ENCODE measurements at places on chromosomes 6 and 20.
A peak's percentile ranks its signal among the peaks of the same experiment; 100 is the strongest.

GRCh38 chr6:138563650-138564049 is 64.4 kb upstream of the NHSL1 start:
- DNase-seq = no peak

- no peak for DNase-seq
These were observed 41.8 kb upstream of the GABRR1 start for GRCh38 chr6:89258912-89259311.

GRCh38 chr20:41436679-41437078 is 70.1 kb upstream of the EMILIN3 start:
- peak; percentile 82 for DNase-seq

DNA sequence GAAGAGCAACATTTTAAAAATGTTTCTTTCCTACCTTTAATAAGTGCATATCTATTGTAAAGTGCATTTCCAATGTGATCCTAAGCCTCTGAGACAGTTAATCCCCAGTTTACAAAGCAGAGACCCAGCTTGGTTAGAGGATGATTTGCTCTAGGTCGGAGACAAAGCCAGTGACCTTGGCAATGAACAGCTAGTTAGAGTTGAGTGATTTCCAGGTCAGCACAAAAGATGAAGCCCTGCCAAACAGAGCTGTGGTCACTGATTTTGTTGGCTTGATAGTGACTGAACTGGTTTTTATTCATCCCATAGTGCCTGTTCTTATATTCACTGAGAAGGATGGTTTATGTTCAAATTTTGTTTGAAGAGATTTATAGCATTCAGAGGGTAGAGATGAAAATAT is 56.6 kb upstream of the CD83 start:
- DNase-seq = no peak

DNA sequence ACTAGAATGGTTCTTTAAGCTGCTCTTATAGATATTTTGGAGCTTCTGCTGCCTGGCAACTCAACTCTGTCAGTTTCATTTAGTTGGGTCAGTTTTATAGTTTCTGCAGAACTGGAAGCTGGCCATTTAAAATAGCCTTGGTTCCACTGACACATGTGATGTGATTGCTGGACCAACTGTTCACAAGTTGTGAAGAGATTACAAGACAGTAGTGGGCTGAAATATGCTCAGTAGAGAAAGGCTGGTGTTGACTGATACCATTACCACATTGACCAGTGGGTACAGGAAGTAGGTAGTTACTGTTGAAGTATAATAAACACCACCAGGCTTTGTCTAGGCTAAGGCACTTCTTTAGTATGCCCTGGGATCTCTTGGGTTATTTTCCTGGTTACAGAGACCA is 39.0 kb downstream of the BCKDHB start:
- no peak for DNase-seq

DNA sequence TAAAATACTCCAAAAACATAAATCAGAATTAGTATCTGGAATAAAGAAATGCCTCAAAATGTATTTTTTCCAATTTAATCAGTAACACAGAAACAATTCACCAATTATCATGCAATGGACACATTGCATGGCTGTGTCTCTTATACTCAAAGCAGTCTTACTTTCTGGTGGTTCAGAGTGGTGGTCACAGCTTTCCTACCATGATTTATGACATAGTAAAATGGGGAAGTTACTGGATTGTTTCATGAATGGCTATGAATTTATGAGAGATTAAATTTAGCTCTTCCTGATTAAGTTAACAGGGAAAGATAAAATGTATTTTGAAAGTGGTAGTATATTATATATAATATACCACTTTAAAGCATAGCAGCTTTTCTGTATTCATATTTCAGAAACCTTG is 331.5 kb upstream of the MAP3K7 start:
- DNase-seq = no peak

DNA sequence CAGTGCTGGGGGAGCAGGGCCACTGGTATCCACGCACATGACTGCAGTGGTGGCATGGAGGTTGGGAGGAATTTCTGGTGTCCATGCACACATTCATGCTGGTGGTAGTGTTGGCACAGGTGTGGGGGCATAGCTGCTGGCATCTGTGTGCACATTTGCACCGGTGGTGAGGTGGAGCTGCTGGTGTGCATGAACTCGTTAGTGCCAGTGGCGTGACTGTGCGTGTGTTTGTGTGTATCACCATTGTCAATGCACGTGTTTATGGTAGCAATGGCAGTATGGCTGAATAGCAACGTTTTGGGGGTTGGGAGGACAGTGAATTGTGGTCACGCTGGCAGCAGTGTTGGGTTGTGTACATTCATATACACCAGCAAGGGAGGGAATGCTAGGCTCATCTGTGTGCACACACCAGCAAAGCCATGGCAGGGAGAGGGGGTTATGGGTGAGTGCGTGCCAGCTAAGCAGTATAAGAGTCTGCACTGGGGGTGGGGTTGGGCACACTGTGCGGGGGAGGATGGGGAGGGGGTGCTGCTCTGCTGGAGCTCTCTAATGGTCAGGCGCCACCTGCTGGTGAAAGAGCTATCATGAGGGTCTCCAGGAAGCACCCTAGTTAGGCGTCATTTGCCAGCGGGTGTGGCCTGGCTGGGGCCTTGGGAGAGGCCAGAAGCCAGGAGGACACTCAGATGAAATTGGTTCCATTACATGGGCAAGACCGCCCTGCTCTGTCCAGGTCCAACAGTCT is 626.1 kb upstream of the ID4 start:
- DNase-seq = no peak

DNA sequence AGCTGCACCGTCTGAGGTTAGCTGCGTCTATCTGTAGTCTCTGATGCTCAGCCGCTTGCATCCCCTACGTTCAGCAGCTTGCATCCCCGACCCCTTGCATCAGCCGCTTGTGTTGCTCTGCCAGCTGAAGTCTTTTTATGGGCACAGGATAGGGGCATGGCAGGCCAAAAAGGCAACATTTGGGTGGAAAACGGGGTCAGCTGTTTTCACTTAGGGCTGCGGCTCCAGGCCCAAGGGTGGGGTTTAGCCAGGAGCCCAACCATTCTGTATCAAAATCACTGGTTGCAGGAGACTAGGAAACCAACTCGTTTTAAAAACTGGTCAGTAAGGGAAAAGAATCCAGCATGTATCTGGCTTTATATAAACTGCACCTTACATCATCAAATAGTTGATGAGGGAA is 49.9 kb downstream of the FAM50B start:
- no peak for DNase-seq

GRCh38 chr6:92822222-92822621 is 597.1 kb downstream of the EPHA7 start:
- DNase-seq = no peak

DNA sequence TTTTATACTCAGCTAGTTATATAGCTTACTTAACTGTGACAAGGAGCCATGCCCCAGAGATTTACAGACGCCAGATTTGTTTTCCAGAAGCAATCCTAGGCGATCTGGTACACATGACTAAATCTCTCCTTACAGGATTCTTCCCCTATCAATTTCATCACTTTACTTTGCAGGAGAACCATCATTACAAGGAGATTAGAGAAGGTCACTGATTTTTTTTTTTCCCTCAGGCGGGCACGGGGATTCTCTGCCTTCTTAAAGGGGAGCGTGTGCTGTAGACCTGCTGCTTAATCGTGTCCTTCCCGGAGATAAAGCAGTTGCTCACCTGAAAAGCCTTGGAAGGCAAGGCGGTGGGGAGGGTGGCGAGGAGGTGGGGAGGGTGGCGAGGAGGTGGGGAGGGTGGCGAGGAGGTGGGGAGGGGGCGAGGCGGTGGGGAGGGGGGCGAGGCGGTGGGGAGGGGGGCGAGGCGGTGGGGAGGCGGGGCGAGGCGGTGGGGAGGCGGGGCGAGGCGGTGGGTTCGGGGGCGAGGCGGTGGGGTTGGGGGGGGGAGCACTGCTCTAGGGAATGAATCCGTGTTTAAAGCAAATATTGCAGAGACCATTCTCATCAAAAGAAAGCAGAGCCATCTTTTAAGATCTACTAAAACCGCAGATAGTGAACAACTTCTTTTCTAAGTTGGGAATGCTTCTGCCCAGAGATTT is 14.3 kb upstream of the MRAP2 start:
- no peak for DNase-seq

DNA sequence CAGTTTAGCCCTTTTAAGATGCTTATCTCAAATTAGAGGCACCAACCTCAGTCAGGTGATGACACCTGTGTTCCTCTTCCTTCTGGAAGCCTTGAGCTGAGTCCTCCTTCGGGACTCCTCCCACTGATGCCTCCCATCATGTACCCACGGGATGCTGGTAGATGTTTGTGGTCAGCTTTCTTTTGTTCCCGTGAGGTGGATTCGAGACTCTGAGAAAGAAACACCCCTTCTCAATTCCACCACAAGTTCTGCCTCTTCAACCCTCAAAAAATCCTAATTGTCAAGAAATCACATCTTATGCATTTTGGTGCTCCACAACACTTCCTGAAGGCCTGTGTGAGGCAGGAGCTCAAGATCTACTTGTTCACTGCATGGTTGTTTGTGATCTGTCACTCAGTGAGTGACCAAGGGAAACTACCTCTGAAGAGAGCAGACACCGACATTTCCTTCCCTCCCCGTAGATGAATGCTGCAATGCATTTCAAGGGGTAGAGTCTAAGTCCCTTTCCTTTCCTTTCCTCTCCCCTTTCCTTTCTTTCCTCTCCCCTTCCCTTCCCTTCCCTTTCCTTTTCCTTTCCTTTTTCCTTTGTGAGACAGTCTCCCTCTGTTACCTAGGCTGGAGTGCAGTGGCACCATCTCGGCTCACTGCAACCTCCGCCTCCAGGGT is 50.5 kb downstream of the PCNA start:
- DNase-seq = no peak

DNA sequence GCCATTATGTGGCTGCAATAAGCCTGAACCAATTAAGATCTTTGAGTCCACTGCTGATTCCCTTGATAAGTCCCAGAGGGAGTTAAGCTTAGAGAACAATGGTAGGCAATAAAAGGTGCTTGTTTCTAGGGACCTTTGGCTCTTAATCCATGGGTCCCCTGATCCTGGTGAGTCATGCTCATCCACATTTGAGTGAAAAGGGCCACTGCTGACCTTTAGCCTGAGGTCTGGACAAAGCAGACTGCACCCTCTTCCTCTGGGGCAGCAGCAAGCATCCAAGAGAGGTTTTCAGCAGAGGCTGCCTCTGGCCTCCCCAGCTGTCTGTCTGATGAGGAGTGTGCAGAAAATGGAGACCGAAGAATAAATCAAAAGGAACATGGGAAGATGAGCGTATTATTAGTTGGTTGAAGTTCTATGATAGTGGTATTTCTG is 16.1 kb upstream of the SCGN start:
- DNase-seq = no peak

DNA sequence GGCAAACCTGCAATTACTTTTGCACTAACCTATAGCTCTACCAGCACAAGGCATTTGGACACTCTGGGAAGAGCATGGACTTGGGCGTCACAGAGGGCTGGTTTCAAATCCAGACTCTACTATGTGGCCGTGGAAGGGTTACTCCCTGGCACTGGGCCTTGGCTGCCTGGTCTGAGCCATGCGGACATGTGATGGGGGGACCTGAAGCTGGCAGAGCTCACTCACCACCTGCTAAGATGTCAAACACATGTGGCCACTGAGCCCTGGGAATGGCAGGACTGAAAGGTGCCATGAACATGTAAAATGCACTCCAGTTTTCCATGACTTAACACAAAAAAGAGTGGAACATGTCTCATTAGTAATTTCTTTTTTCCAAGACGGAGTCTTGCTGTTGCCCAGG is 23.7 kb downstream of the VSTM2L start:
- no peak for DNase-seq

- DNase-seq = no peak
These were observed 30.1 kb downstream of the PCMT1 start for GRCh38 chr6:149779644-149779963.

GRCh38 chr6:119052292-119052889 is 26.1 kb downstream of the FAM184A start:
- DNase-seq = no peak

GRCh38 chr6:116314878-116315277 is 35.1 kb upstream of the TSPYL1 start:
- no peak for DNase-seq

DNA sequence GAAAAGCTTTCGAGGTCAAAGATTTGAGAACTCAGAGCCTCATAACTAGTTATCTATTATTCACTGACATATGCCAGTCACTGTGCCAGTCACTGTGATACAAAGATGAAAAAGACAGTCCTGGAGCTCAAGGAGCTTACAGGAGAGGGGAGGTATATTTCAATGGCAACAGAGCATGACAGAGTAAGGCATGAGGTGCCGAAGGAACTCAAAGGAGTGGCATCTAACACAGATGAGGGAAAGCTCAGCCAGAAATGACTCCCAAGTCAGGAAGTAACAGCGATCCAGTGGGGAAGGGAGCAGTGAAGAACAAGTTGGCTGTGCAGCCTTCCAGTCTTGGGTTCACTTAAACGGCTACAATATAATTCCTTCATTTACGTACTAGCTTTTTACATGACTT is 46.6 kb downstream of the DTNBP1 start:
- DNase-seq = no peak

DNA sequence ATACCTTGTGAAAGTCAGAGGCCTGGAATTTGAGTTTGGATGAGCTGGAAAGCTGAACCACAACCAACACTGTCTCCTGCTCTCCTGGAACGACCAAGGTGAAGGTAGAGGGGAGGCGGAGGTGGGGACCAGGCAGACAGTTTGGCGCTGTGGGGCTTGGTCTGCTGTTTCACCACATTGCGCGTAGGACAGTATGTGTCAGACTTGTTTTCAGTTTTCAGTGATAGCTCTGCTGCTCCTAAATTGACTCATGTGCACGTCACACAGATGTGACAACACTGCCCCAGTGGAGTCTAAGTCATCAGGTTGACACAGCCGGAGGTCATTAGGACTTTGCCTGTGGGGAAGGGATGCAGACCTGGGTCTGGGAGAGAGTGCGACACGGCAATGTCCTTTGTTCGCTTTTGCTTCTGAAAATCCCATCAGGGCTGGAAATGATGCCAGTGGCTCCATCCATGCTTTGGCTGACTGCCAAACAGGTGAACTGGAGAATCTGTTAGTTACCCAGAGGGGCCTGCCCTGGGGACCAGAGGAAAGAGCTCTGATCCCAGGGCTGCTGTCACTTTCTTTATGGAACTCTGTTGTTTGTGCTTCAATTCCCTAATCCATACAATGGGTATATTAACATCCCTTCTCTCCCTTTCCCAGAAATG is 255.5 kb downstream of the CDC5L start:
- DNase-seq = no peak

- no peak for DNase-seq
These were observed 27.0 kb upstream of the SLC2A12 start for GRCh38 chr6:134079406-134079921.

- no peak for DNase-seq
These were observed 742.0 kb upstream of the POU3F2 start for GRCh38 chr6:98092331-98092730.

GRCh38 chr6:34592208-34592952 is 36.3 kb upstream of the SPDEF start:
- no peak for DNase-seq

GRCh38 chr6:139313784-139314545 is 22.2 kb upstream of the TXLNB start:
- no peak for DNase-seq

DNA sequence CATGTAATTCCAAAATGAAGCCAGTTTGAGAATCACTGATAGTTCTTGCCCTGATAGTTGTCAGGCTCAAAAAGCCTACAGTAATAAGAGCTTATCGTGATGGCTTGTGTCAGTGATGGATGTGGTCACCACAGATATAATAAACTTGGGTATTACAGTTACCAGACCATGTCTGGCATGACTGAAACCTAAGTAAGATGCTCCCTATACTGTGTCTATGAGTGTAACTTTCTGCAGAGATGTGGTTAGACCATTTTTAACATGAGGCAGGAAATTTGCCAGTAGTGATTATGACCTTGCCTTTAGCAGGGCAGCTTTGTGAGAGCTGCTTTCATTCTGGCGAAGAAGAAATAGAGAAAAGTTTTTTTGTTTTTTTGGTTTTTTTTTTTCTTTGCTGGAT is 90.2 kb downstream of the ANKS1A start:
- DNase-seq = no peak

All from AG04449 (cell line).